ENCODE measurements at places on chromosomes 4 and X. TPM values are rescaled to one million over a fixed set of nuclear protein-coding genes. Genes with fewer than 3 reads are reported as not detected.
A peak's percentile ranks its signal among the peaks of the same experiment; 100 is the strongest.

The FGF16 gene
- total RNA-seq = 0.71 TPM

DNA sequence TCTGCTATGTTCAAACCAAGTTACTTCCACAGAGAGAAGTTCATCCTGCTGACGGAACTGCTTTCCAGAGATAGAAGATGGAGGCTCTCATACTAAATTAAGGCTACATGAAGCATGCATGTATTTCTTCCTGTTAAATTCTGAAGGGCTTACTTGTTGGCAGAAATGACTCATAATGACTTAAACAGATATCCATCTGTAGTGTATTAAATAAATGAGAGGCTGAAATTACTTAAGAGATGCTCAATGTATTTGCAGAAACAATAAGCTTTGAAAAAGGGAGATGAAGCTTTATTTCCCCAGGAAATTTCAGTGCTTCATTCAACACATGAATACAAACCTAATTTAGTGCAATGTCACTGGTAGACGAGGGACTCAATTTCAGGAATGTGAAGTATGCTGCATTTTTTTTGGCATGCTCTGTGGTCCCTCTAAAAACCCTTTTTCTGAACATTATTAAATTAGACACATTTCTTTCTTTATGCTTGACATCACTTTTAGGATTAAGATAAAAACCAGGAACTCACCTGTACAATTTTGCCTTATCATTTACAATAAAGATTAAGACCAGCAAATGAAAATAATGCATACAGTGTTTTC lies 759.1 kb upstream of the POU3F4 start:
- no peak overlapping the region for H3K27ac ChIP-seq
- no peaks in the 10 kb centered on the region for H3K4me1 ChIP-seq
- no peak for DNase-seq
- H3K36me3 ChIP-seq = no peaks in the 10 kb centered on the region
- H3K4me3 ChIP-seq = no peak overlapping the region

- H3K4me1 ChIP-seq = no peaks in the 10 kb centered on the region
- no peaks in the 10 kb centered on the region for H3K27me3 ChIP-seq
- H3K27ac ChIP-seq = peak overlapping the region; percentile 2
- no peak for DNase-seq
Observed at GRCh38 chr4:176186671-176187395, 8.6 kb downstream of the SPATA4 start.

DNA sequence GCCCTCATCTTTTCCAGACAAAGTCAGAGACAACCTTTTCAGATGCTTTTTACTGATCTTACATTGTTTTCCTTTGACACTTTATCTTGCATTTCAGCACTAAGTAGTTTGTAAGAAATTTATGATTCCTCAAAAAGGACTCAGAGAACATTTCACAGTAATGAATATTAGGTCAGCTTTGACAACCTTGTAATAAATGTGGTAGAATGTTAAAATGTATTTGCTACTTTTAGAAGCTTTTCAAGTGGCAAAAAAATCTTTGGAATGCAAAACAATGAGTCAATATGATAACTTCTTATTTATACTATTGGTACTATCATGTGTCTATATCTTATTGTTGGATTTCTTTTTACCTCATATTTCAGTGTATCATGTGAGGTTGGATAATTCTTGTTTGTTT lies 146.2 kb upstream of the FAT4 start:
- no peaks in the 10 kb centered on the region for H3K4me1 ChIP-seq
- H3K27me3 ChIP-seq = no peaks in the 10 kb centered on the region
- no peak overlapping the region for H3K27ac ChIP-seq
- no peaks in the 10 kb centered on the region for H3K36me3 ChIP-seq
- H3K4me3 ChIP-seq = no peak overlapping the region
- DNase-seq = no peak

GRCh38 chrX:44054863-44055601 lies 81.8 kb upstream of the NDP start:
- peaks cover 2% of the 10 kb centered on the region for H3K27me3 ChIP-seq
- H3K27ac ChIP-seq = no peak overlapping the region
- H3K4me1 ChIP-seq = no peaks in the 10 kb centered on the region
- H3K36me3 ChIP-seq = no peaks in the 10 kb centered on the region
- H3K4me3 ChIP-seq = no peak overlapping the region
- no peak for DNase-seq

GRCh38 chr4:149988087-149988410 lies 90.2 kb upstream of the DCLK2 start:
- no peak overlapping the region for H3K27ac ChIP-seq
- no peaks in the 10 kb centered on the region for H3K27me3 ChIP-seq
- no peaks in the 10 kb centered on the region for H3K36me3 ChIP-seq
- no peak overlapping the region for H3K4me3 ChIP-seq

The SLC4A4 gene
- total RNA-seq = 3.0 TPM

DNA sequence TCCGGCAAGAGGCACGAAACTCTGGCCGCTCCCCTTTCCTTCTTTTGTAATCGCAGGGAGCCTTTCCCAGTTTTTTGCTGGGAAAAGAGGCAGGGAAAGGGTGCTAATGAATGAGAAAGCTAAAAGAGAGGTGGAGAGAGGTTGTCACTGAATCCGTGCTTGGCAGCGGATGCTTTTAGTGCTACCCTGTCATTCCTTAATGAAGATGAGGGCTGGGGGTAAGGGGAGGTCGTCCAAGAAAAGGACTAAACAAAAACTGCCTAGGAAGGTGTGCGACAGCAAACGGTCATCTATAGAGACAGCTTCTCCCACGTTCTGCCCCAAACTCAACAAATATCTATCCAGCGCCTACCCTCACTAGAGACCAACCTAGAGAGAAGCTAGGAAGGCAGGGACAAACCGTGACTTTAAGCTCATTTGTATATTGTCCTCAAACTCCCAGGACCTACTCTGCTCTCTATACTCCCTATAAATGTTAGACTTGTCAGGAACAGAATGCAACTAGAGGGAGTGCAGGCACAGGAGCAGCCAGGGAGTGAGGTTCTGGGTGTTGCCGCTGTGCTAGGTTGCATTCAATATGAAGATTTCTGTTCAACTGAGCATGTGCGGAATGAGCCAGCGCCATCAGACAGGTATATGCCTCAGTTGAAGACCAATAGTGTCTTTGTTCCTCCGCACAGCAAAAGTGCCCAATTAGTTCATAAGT lies 777 bp upstream of the CASK start:
- H3K4me3 ChIP-seq = peak overlapping the region; percentile 66
- H3K27ac ChIP-seq = peak overlapping the region; percentile 87
- H3K36me3 ChIP-seq = no peaks in the 10 kb centered on the region
- H3K27me3 ChIP-seq = peaks cover 2% of the 10 kb centered on the region
- H3K4me1 ChIP-seq = no peaks in the 10 kb centered on the region

GRCh38 chrX:94435799-94436198 lies 761.8 kb downstream of the FAM133A start:
- no peak overlapping the region for H3K4me3 ChIP-seq
- no peaks in the 10 kb centered on the region for H3K27me3 ChIP-seq
- H3K36me3 ChIP-seq = no peaks in the 10 kb centered on the region
- H3K4me1 ChIP-seq = no peaks in the 10 kb centered on the region

The LRCH2 gene
- total RNA-seq = 48.2 TPM

DNA sequence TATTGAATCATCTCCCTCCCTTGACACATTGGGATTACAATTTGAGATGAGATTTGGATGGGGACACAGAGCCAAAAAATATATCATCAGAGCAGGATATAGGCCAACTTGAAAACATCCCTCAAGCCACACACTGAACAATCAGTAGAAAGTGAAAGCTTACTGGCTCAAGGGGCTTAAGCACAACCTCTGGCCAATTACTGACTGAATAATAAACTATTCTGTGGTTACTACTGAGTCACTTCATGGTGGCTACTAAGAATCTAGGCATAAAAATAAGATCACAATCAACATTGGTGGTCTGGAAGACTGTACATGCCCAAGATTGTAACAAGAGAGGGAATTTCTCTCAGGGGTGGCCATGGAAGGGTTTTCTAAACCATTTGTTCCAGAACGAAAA lies 27.4 kb upstream of the GPR174 start:
- no peak overlapping the region for H3K4me3 ChIP-seq
- H3K36me3 ChIP-seq = no peaks in the 10 kb centered on the region
- no peak overlapping the region for H3K27ac ChIP-seq

DNA sequence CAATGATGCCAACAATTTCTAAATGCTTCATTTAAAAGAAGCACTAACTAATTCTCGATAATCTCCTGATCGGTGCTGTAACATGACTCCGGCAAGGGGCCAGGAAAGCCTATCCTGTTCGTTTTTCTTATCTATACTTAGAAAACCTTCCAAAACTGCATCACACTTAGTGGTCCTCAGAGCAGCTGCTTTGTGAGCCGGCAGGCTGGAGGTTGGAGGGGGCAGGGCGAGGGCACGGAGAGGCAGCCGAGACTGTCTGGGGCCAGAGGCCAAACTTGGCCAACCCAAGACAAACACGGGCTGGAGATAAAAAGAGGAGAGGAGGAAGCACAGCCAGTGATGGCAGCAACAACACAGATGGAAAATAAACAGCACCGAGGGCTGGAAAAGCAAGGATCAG lies 455.7 kb downstream of the BCOR start:
- no peaks in the 10 kb centered on the region for H3K27me3 ChIP-seq
- H3K4me3 ChIP-seq = no peak overlapping the region
- H3K4me1 ChIP-seq = no peaks in the 10 kb centered on the region
- DNase-seq = no peak
- no peak overlapping the region for H3K27ac ChIP-seq
- H3K36me3 ChIP-seq = no peaks in the 10 kb centered on the region

GRCh38 chrX:784829-785228 lies 154.2 kb downstream of the SHOX start:
- no peaks in the 10 kb centered on the region for H3K27me3 ChIP-seq
- H3K4me3 ChIP-seq = no peak overlapping the region
- no peak overlapping the region for H3K27ac ChIP-seq
- H3K36me3 ChIP-seq = no peaks in the 10 kb centered on the region
- no peaks in the 10 kb centered on the region for H3K4me1 ChIP-seq
- DNase-seq = no peak

GRCh38 chrX:53125506-53125905 lies 31.6 kb downstream of the KANTR start:
- no peak overlapping the region for H3K27ac ChIP-seq
- no peak overlapping the region for H3K4me3 ChIP-seq
- H3K36me3 ChIP-seq = no peaks in the 10 kb centered on the region
- H3K4me1 ChIP-seq = no peaks in the 10 kb centered on the region

DNA sequence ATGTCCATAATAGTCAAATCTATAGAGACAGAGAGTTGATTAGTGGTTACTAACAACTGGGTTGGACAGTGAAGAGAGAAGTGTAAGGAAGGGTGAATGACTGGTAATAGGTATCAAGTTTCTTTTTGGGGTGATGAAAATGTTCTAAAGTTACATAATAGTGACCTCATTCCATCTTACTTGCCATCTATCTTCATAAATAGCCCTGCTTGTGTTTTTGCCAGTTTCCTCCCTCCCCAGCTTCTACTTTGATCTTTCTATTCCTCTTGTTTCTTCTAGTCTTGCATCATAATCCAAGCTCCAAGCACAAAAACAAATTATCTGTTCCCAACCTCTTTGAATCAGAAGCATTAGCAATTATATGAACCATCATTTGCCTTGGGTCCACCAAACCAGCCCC lies 40.2 kb upstream of the TET2 start:
- H3K36me3 ChIP-seq = no peaks in the 10 kb centered on the region
- H3K27me3 ChIP-seq = no peaks in the 10 kb centered on the region
- H3K4me1 ChIP-seq = no peaks in the 10 kb centered on the region
- DNase-seq = no peak
- no peak overlapping the region for H3K4me3 ChIP-seq
